ENCODE measurements at places on chromosomes 2 and 18. TPM values are rescaled to one million over a fixed set of nuclear protein-coding genes. Genes with fewer than 3 reads are reported as not detected.

GRCh38 chr2:213162516-213163118, 11.2 kb upstream of the IKZF2 start:
- peak; percentile 59 for DNase-seq

GRCh38 chr2:28601616-28602015, 105.8 kb downstream of the PLB1 start:
- no peak for DNase-seq

DNA sequence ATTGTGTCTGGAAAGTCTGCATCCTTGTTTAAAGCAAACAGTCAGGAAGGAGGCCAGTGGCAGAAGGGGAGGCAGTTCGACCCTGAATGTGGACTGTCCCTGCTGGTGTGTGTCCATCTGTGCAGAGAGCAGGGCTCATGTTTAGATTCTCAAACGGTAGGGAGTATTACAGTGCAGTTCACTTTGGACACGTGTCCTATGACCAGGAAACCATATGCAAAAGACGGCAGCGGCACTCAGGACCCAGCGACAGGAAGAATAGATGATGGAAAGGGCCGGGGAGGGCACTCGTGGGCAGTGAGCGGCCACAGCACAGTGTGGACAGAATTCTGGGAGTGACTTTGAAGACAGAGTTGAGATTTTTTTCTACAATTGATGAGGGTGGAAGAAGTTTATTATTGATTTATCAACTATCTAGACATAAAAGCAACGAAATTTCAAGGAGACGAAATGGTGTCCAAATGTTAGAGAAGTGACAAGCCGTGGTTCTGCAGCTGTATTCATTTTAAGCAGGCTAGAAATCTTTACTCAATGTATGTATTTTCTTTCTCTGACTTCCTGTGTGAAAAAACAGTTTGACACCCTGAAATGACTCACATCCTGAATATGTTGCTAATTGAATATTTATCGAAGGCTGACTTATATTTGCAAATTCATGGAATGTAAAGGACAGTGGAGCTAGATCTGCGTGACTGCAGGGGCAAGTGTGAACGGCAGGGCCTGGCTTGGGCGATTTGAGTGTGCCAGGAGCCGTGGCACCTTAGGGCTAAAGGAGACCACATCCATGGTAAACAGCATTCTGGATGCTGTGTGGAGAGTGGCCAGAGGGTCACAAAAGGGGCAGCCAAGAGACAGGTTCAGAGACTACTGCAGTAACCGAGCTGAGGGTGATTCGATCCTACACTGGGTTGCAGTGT, 214.2 kb downstream of the PTGR3 start:
- DNase-seq: peak; percentile 84

- DNase-seq: no peak
Observed at GRCh38 chr2:109155553-109156451, 26.8 kb downstream of the SH3RF3 start.

Gene IL1R2
- total RNA-seq: not detected

Gene CNOT9
- 53.7 TPM for total RNA-seq

Gene MERTK
- 3.9 TPM for total RNA-seq

Gene CDH19
- total RNA-seq: under 0.01 TPM

GRCh38 chr2:162082681-162083080, 8.7 kb upstream of the DPP4 start:
- DNase-seq: no peak

Gene SLC4A5
- total RNA-seq: 0.90 TPM

Gene OR6B2
- total RNA-seq: not detected

DNA sequence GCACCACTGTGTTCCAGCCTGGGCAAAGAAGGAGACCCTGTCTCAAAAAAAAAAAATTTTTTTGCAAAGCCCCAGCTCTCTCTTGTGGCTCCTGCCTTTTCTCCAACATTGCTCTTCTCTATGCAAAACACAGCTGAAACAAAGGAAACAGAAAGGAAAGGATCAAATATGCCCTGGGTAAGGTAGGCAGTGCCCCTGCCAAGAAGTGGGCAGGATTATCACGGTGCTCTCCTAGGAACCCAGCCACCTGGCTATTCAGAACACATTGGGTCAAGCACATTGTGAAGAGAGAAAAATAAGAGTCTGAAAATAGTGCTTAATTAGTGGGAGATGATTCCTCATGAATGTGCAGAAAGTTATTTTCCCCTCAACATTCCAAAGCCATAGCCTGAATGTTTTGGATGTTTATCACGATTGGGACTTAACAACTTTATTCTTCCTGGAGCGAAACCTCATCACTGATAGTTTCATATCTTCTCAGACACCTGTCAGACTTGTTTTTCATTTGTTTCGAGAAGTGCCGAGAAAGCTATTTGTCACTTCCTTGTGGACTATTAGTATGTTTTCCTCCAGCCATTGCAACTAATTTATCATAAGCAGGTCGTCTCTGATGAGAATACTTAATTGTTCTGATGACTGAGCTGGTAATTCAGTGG, 42.7 kb upstream of the RPL31 start:
- peak; percentile 41 for DNase-seq

Gene SOWAHC
- 63.5 TPM for total RNA-seq

DNA sequence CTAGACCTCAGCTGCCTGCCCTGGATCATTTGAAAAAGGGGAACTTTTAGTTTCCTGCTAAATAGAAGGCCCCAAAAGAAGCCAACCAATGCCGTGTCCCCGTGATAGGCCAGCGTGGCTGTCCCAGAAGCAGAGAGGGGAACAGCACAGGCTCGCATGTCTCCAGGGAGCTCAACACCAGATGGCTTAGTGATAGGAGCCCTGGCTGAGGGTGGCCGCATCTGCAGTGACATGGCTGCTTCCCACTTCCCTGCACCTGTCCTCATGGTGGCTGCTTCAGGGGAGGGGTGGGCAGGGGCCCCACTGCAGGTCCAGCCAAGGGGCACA, 79.6 kb downstream of the MBP start:
- no peak for DNase-seq

GRCh38 chr2:224975761-224976160, 66.5 kb downstream of the DOCK10 start:
- DNase-seq: no peak

- DNase-seq: no peak
Observed at GRCh38 chr2:86027922-86028765, 77.5 kb downstream of the POLR1A start.

DNA sequence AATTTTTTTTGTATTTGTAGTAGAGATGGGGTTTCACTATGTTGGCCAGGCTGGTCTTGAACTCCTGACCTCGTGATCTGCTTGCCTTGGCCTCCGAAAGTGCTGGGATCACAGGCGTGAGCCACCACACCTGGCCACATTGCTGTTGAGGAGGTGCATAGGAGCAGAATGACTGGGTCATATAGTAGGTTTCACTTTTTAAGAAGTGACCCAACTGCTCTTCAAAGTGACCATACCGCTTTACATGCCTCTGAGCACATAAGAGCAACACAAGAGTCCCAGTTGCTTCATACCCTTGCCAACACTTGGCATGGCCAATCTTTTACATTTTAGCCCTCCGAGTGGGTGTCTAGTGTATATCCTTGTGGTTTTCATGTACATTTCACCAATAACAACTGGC, 28.9 kb downstream of the RRM2 start:
- no peak for DNase-seq

Gene KCNJ3
- total RNA-seq: not detected

Gene HOXD12
- not detected for total RNA-seq

- DNase-seq: no peak
Observed at GRCh38 chr2:224611938-224612337, 26.8 kb upstream of the CUL3 start.

DNA sequence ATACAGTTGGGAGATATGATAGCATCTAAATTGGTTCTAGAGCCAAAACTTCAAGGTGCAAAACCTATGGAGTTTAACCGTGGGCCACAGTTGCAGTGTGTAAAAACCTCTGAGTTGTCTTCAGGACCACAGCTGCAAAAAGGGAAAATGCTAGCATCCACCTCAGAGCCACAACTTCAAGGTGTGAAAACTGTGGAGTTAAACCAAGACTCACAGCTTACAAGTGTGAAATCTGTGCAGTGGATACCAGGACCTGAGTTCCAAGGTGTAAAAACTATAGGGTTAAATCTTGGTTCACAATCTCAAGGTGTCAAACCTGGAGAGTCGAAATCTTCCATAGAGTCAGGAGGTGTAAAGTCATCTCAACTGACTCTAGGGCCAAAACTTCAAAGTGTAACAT, 10.4 kb upstream of the ZNF512 start:
- DNase-seq: no peak

Gene TEX44
- not detected for total RNA-seq

GRCh38 chr18:12598181-12598930, 59.6 kb downstream of the SPIRE1 start:
- DNase-seq: no peak

- DNase-seq: no peak
Observed at GRCh38 chr2:124542932-124543640, 518.0 kb downstream of the CNTNAP5 start.

Gene GALNT3
- 56.7 TPM for total RNA-seq

GRCh38 chr2:68426848-68427579, 40.1 kb downstream of the FBXO48 start:
- peak; percentile 71 for DNase-seq

Gene SCYGR4
- total RNA-seq: not detected

Gene VAMP8
- total RNA-seq: 41.3 TPM

Gene COLEC12
- total RNA-seq: under 0.01 TPM

DNA sequence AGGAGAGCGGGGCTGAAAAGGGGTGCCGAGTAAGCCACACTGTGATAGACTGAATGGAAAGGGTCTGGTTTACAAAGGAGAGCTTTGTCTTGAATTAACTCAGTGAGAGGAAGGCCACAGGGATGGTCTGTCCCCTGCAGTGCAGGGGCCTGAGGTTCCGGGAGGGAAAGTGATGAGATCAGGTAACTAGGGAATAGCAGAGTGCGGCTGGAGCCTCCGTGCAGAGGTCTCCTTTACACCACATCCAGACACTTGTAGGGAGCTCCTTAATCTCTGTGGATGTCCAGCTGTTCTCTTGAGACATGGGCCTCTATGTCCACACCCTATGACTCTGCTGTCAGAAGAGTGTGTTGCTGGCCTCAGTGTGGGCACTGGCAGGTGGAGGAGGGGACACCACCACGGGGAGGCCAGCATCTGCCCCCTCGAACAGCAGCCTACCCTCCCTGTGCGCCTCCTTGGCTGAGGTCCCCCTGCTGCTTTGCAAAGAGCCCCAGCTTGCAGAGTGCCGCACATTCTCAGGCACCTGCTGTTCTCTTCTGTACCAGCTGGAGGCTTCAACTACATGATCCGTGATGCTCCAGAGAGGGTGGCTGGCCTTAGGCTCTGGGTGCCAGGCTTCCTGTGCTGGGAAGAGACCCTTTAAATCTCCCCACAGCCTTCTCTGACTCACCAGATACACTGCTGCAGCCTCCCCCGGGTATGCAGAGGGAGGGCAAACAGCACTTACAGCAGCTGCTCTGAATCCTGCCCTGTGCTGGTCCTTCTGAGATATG, 25.9 kb downstream of the ENOSF1 start:
- DNase-seq: no peak

Gene RNU2-63P
- 26.9 TPM for total RNA-seq

Gene FANCL
- 10.8 TPM for total RNA-seq

Gene IL37
- total RNA-seq: not detected

DNA sequence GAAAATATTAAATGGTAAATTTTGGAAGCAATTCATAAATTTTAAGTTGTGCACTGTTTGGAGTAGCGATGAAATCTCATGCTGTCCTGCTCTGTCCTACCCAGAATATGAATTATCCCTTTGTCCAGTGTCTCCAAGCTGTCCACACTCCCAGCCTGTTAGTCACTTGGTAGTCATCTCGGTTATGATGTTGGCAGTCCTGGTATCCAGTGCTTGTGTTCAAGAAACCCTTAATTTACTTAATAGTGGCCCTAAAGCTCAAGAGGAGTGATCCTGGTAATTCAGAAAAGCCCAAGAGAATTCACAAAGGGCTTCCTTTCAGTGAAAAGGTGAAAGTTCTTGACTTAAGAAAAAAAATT, 71.8 kb upstream of the STAM2 start:
- DNase-seq: peak; percentile 66

Gene CHRND
- total RNA-seq: not detected

DNA sequence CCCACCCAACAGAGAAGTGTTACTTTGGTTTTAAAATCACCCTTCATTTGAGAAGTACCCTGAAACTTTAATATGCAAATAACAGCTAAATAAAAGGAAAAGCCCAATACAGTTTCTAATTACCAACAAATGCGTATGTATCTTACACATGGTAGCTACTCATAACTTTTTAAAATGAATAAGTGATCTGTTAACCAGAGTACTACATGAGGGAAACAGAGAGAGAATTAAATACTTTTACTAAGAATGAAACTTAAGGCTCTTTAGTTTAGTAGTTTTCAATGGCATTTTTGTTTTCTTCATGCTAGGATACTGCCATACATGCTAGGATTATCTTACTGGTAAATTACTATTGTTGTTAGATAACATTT, 39.1 kb upstream of the NABP1 start:
- DNase-seq: no peak

GRCh38 chr2:126300348-126300747, 355.6 kb upstream of the GYPC start:
- no peak for DNase-seq

DNA sequence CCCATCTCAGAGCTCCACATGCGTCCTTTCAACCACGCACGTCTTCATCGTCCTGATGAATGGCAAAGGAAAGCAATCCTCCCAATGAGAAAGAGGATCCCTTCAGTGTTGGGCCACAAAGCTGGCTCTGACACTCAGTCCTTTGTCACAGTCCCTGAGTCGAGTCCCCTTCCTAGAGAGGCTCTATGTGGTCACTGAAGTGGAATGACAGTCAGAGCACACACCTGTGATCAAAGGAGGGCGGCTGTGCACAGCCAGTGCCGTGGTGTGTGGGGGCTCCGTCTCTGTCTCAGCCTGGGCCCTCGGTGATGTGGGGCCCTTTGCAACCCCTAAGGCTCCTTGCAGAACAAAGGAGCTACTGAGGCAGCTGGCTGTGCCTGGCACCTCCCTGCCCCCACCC, 157.3 kb upstream of the APCDD1 start:
- DNase-seq: no peak

Gene TMEM163
- total RNA-seq: not detected

Gene LDLRAD4
- not detected for total RNA-seq

DNA sequence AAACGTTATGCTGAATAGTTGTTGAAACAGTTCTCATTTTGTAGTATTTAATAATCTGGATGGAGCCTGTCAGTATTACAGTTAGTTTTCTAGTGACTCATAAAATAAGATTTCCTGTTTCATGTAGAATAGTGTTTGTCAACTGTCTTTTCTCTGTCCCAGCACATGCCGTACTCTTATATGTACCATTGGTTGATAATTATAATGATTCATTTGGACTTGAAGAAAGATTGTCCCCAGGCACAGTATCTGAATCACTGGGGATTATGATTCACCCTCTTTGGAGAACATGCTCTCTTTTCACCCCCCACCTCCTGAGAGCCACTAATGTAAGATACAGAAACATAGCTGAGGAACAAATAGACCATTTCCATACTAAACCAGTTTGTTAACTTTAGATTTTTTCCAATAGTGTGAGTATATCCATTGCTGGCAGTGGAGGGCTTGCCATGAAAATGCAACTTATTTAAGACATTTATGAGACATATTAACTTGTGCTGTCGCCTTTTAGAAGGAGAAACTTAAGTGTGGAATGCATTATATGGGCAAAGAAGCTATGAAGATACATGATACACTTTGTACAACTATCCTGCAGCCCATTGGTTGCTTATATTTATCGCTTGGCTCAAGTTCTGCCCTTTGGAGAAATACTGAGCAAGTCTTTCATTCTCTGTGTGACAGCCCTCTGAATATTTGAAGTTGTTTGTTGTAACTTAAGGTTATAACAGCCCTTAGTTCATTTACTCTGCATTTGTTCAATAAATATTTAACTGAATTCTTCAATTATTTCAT, 12.4 kb downstream of the COPS8 start:
- DNase-seq: peak; percentile 100

- no peak for DNase-seq
Observed at GRCh38 chr18:12361770-12362378, 15.2 kb downstream of the AFG3L2 start.

GRCh38 chr2:23703037-23703582, 223.8 kb downstream of the ATAD2B start:
- no peak for DNase-seq
